Astrocyte of the spinal cord (primary cell): ENCODE measurements at places on chromosomes 16 and 17.

- no peak for DNase-seq
These were observed 145.6 kb downstream of the AATF start for GRCh38 chr17:37094391-37094790.

DNA sequence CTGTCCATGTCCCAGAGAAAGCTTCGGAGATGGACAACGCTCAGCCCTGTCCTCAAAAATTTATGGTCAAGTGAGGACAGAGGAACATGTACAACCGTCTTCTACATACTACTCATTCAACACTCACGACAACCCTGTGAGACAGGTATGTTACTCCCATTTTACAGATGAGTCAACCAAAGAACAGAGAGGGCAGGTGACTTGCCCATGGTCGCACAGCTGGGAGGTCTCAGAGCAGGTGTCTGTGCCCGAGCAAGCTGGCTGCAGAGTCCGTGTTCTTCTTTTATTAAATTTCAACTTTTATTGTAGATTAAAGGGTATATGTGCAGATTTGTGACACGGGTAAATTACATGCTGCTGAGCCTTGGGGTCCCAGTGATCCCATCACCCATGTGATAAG, 5.8 kb upstream of the WFDC1 start:
- DNase-seq = no peak

DNA sequence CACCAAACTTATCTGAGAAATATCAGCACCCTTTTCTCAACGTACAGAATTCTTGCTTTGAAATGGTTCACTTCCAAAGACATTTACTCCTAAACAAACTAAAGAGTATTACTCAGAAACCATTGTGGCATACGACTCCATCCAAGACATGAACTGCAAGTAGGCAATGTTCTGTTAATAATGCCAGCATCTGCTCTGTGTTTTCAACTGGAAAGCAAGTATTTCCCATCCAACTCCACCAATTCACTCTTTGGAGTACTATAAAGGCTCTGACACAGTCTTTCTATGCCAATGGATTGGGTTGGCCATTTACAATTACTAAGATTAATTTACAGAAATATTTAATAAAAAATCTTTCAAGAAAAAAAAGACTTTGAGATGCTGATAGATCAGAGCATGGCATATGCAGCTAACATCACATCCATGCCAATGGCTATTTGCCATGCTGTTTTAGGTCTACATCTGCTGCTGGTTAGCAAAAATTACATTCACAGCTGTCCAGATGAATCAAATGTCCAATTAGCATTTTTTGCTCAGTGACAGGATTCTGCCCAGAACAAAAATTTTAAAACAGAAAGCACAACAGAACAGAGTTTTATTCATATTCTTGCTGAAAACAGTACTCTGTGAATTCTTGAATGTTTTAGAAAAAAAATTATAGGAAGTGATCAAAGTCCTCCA, 65.9 kb upstream of the HLF start:
- DNase-seq = peak; percentile 18

DNA sequence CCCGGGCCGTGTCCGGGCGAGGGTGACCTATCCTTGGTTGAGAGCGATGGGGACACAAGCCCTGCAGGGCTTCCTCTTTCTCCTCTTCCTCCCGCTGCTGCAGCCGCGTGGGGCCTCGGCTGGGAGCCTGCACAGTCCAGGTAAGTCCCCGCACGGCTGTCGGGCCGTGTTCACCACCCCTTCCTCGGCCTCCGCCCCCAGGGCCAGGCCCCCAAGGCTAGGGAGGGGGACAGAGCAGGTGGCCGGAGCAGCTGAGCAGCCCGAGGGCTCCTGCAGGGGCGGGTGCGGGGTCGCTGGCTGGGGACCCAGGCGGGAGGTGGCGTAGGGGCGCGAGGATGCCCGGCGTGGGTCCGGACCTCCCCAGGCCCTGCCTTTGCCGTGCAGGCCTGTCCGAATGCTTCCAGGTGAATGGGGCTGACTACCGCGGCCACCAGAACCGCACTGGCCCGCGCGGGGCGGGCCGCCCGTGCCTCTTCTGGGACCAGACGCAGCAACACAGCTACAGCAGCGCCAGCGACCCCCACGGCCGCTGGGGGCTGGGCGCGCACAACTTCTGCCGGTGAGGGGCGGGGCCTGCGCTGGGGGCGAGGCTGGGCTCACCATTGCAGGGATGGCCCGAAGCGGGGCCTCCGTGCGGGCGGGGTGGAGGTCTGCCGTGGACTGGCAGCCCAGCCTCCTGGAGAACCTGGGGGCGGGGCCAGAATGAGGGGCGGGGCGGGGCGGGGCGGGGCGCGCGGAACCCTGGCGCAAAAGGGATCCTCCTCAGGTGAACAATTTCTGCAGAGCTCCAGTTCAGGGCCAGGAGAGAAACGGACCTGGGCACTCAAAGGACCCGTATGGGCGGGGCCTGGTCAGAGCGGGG, 631 bp downstream of the KREMEN2 start:
- DNase-seq = no peak

- DNase-seq = peak; percentile 92
These were observed 14.4 kb downstream of the SNN start for GRCh38 chr16:11682655-11683096.

- no peak for DNase-seq
These were observed 79.5 kb upstream of the DOC2B start for GRCh38 chr17:260944-261343.

DNA sequence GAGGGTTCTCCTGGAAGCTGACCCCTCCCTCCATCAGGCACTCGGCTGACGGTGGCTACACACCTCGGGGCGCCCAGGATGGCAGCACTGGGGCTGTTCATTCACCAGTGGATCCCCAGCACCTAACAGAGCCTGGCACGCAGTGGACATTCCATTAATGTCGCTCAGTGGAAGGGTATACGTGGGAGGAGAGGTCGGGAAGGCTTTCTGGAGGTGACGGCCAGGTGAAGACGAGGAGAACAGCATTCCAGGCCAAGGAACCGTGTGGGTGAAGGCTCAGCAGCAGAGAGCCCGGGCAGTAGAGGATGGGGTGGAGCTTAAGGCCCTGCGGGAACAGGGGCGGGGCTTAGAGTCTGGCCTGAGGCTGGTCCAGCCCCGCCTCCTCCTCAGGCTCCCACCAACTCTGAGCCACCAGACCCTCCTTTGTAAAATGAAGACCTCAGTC, 2.5 kb upstream of the HS3ST6 start:
- no peak for DNase-seq

DNA sequence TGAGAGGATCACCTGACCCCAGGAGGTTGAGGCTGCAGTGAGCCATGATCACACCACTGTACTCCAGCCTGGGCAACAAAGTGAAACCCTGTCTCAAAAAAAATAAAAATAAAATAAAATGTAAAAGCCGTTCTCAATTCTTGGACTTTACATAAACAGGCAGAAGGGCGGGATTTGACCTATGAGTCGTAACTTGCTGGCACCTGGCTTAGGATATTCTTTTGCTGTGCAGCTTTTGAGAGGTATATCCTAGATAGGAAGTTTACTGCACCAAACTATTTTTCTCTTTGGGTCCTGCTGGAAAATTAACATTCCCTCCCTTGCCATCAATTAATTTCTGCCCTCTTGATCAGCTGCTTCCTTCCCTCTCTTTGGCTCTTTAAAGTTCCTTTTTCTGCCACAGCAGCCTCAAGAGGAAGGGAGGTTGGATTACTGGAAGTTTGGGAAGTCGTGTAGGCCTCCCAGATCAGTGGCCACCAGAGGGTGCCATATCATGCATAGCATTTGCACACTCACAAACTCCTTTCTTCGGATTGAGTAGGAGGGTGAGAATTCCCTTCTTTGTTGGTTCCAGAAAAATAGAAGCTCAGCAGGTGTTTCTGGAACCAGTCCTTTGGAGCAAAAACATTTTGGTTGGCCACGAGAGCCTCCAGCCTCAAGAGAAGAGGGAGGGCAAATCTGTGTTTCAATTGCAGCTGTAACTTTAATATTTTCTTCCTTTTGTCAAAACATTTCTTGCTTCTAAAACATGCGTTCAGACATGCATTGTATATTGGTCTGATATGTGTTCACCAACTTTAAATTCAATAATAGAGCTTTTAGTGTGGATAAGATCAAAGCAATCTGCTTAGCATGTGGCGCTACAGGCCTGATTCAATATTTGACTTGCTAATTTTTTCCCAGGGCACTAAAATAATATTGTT, 147.3 kb downstream of the CCDC182 start:
- peak; percentile 83 for DNase-seq

GRCh38 chr16:76862901-76863300, 328.1 kb upstream of the MON1B start:
- DNase-seq = no peak

GRCh38 chr16:82987767-82988166, 361.0 kb downstream of the CDH13 start:
- DNase-seq = peak; percentile 41

DNA sequence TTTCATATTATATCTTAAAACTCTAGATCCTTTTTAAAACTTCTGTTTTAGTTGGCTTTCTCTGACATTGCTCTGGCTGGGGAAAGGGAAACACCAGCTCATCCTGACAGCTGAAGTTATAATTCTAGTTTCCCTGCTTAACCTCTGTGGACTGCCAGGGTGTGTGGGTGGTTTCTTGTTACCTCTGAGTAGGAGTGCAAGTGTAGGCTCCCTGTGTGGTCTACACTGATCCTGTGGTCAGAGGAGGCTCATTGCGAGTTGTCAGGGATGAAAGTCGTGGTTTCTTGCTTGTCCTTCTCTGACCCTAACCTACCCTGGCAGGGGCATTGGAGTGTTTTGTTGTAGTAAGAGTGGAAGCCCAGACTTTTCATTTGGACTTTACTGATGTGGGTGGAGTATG, 221.0 kb downstream of the UTP18 start:
- DNase-seq = no peak

DNA sequence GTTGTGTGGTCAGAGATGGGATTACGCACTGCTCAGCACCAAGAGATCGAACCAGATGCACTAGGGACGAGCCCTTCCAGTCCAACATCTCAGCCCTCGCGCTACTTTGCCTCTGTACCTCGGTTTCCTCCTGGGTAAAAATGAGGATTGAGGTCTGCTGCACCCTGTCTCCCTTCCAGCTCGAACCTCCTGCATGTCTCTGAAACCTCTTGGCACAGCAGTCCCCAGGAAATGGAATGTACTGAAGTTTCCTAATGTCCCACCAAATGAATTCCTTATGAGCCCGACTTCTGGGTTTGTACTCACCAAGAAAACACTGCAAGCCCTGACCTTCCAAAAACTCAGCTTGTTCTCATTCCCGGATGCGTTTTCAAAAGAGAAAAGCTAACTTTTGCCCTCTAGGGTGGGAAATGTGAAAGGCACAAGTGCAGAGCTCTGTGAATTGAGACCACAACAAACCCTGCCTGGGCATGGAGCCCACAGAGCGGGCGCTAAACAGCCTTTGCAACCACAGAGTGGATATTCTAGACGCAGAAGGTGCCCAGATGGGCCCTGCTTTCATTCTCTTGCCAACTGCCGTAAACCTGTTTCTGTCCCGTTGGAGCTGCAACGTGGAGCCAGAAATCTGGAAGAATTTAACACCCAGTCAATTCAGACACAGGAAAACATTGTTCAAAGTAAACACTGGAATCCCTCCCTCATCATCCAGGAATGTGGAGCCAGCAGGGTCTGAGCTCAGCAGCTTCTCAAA, 10.3 kb downstream of the CDRT4 start:
- DNase-seq = peak; percentile 90

- DNase-seq = no peak
These were observed 80.4 kb upstream of the DHX40 start for GRCh38 chr17:59485015-59485414.

DNA sequence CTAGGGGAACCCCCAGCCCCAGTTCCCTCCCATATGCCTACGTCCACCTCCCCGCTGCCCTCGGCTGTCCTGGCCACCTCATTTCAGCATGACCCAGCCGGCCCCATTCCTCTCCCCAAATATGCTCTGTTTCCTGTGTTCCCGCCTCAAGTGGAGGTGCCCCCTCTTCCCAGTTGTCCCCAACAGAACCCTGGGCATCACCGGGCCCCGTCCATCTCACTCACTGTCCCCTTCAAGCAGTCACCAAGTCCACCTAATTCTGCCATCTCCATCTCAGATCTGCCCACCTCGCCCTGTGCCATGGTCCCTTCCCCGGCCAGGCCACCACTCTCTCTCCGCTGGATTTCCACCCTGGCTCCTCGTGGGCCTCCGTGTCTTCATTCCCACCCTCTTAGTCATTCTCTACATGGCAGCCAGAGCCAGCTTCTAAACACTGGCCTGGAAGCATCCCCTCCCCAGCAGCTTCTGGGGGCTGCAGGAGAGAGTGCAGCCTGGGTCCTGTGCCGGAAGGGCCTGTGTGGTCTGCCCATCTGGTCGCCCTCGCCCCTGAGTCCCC, 12.8 kb downstream of the CDK3 start:
- no peak for DNase-seq

DNA sequence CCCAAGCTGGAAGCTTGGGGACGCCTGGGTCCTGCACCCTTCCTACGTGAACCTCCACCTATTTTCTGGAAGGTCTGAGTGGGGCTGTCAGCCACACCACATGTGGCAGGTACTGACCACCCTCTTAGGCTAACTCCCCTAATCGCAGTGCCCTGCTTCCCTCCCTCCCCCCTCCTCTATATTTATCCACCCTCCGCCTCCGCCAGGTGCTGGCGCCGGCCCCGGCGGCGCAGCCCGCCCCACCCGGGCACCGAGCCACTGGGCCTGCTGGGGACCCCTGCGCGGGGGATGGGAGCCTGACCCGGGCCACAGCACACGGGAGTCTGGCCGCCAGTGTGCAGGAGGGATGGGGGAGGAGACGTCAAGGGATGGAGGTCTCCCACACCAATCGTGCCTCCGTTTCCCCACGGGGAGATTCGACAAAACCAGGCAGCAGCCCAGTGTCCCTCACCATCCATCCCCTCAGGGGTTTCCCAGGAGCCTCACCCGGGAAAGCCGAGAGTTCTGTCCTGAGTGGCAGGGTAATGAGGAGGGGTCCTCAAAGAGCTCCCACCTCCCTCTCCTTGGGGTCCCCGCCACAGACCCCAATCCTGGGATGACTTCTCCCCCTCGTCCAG, 1.3 kb downstream of the PLEKHH3 start:
- no peak for DNase-seq

- DNase-seq = no peak
These were observed 276.0 kb downstream of the GRIN2A start for GRCh38 chr16:9906218-9906617.

- DNase-seq = no peak
These were observed 31.1 kb upstream of the HELZ start for GRCh38 chr17:67276075-67276474.

- peak; percentile 39 for DNase-seq
These were observed 218.7 kb downstream of the NTN1 start for GRCh38 chr17:9239793-9240658.

- no peak for DNase-seq
These were observed 31.0 kb downstream of the MMP15 start for GRCh38 chr16:58056580-58056979.

DNA sequence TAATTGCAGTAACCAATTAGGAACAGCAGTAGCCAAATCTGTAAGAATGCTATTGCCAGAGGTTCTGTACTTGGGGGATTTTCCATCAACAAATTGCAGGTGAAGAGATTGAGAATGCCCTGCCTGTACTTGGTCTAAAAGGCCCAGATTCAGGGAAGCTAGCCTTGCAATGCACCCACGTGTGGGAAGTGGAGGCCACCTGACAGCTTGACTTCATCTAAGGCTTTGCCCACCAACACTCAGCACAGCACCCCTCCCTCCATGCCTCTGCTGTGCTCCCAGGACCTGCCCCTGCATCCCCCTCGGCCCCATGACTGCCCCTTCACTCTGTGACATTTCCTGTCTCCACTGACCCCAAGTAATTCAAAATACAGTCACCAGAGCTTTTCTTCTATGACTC, 79.1 kb upstream of the CDH5 start:
- DNase-seq = no peak
